ENCODE measurements at places on chromosomes 3 and 15. TPM values are rescaled to one million over a fixed set of nuclear protein-coding genes. Genes with fewer than 3 reads are reported as not detected.

DNA sequence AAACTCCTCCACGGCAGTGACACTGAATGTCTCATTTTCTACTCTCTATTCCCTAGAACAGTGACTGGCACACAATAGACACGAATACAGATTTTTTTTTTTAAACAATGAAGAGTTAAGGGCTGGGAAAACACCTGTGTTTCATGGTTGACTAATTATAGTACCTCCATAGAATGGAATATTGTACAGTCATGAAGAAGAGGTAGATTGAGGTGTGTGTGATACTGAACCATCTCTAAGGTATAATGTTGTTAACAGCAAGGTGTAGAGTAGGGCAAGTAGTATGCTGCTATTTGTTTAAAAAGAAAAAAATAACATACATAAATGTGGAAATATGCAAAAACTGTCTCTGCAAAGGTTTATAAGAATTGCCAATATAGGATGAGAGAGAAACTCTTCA, 5.2 kb upstream of the RARRES1 start:
- no peak for DNase-seq

DNA sequence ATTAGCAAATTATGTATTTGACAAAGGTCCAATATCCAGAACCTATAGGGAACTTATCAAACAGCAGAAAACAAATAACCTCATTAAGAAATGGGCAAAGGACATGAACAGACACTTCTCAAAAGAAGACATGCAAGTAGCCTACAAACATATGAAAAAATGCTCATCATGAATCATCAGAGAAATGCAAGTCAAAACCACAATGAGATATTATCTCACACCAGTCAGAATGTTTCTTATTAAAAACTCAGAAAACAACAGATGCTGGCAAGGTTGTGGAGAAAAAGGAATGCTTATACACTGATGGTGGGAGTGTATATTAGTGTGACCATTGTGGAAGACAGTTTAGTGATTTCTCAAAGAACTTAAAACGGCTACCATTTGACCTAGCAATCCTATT, 116.1 kb upstream of the CRBN start:
- DNase-seq: no peak

- peak; percentile 13 for DNase-seq
Measured at GRCh38 chr3:32354362-32354778, 37.3 kb upstream of the CMTM7 start.

GRCh38 chr3:126752303-126753190, 48.5 kb downstream of the CHCHD6 start:
- peak; percentile 74 for DNase-seq

Gene HEG1
- 3.2 TPM for total RNA-seq

Gene THRB
- total RNA-seq: 9.7 TPM

Gene SLC12A1
- total RNA-seq: not detected
